ENCODE measurements at places on chromosomes 2 and 18.

GRCh38 chr2:103814016-103814415 is 1039.9 kb upstream of the POU3F3 start:
- DNase-seq: no peak

- DNase-seq: no peak
Observed at GRCh38 chr2:9793918-9794717, 49.2 kb upstream of the TAF1B start.

- no peak for DNase-seq
Observed at GRCh38 chr18:78085241-78086185, 835.9 kb downstream of the GALR1 start.

DNA sequence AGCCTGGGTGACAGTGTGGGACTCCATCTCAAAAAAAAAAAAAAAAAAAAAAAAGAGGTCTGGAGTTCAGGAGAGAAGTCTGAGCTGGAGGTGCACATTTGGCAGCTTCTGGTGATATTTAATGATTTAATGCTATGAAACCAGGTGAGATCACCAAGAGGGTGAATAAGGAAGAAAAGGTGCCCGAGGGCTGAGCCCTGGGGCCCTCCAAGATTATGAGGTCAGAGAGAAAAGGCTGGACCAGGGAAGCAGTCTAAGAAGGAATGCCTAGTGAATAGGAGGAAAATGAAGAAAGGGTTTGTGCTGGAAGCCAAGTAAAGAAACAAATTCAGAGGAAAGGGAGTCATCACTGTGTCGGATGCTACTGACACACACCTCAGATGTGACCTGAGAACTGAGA is 88.0 kb upstream of the PELI1 start:
- DNase-seq: no peak

- DNase-seq: no peak
Observed at GRCh38 chr2:234335661-234336228, 161.1 kb downstream of the ARL4C start.

DNA sequence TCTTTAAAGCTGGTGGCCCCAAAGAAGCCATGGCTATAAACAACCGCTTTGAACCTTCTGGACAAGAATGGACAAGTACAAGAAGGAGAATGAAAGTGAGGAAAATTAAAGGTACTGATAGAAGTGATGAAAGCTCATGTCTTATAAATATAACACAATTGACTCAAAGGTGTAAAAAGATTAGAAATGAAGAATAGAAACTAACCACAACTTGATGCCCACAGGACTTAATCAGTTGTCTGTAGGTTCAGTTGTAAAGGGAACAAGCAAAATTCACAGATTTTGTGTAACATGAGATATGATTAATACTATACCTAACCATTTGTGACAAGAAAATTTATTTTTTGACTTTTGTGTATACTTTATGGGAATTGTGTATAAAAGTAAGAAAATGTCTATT is 135.7 kb downstream of the NUP35 start:
- peak; percentile 8 for DNase-seq

- DNase-seq: no peak
Observed at GRCh38 chr18:41569867-41570266, 385.2 kb upstream of the PIK3C3 start.

DNA sequence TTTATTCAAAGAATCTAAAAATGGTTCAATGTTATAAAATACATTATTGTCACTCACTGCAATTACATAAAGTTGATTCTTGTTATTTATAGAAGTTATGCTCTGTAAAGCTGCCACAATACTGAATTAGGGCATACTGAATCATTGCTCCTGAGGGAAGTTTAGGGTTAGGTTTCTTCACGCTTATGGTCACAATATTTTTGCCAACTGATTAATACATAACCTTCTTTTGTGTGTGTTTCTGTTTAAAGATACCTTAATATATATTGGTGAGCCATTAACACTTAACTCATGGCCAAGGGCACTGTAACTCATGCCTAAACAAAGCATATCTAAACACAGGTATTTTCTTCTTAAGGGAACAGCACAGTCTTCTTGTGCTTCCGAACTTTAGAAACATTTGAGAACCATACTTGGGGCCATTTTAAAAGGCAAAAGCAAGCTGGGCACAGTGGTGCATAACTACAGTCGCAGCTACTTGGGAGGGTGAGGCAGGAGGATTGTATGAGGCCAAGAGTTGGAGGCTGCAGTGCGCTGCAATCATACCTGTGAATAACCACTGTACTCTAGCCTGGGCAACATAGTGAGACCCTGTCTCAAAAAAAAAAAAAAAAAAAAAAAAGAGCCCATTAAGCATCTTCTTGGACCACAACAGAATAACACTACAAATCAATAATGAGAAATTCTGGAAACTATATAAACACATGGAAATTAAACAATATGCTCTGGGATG is 15.6 kb downstream of the DARS1 start:
- no peak for DNase-seq

GRCh38 chr2:203661279-203661908 is 45.0 kb upstream of the CD28 start:
- no peak for DNase-seq

GRCh38 chr2:235766278-235766677 is 272.4 kb downstream of the AGAP1 start:
- no peak for DNase-seq

GRCh38 chr2:85750587-85751575 is 2.9 kb upstream of the ATOH8 start:
- DNase-seq: no peak

DNA sequence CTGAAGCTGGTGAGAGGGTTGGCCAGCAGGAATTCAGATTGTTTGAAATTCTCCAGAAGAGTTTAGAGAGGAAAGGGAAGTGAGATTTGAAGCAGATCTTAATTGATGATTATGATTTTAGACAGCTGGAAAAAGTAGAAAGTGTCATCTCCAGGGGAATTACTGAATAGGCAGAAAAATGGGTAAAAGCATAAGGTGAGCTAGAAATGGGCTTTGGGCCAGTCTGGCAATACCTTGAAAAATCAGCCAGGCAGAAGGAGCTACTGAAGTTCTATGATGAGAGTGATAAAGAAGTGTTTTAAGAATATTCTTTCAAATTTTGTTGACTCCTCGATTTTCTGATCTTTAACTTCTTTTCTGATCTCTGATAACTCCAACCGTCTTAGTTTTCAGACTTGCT is 172.9 kb upstream of the CCDC150 start:
- no peak for DNase-seq

DNA sequence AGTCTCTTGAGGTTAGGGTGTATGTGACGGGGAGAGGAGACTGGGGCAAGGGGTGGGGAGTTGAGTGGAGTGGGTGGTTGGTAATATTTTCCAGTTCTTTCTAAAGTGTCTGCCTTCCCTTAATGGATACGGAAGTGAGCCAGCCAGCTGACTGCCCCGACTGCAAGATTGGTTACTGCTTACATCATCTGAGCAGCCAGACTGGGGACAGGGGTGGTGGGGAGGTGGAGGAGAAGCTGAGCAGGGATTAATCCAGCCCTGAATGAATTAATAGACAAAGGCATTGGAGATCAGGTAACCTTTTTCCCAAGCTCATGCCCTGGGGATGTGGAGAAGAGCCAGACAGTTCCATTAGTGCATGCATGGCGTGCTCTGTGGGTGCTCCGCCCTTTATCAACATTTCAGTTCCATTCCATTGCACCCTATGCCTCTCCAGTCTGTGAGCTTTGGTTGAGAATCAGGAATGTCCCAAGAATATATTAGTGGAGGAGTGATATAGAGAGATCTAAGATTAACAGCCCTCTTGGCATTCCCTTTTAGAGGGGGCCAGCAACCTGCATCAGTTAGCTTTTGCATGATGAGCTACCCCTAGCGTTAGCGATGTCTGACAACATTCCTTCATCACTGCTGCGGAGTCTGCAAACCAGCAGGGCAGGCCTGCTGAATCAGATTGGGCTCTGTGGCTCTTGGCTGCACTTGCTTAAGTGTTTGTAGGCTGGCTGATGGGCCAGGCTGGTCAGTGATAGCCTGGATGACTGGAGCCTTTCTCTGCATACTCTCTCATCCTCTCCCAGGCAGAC is 67.4 kb downstream of the TNP1 start:
- no peak for DNase-seq

DNA sequence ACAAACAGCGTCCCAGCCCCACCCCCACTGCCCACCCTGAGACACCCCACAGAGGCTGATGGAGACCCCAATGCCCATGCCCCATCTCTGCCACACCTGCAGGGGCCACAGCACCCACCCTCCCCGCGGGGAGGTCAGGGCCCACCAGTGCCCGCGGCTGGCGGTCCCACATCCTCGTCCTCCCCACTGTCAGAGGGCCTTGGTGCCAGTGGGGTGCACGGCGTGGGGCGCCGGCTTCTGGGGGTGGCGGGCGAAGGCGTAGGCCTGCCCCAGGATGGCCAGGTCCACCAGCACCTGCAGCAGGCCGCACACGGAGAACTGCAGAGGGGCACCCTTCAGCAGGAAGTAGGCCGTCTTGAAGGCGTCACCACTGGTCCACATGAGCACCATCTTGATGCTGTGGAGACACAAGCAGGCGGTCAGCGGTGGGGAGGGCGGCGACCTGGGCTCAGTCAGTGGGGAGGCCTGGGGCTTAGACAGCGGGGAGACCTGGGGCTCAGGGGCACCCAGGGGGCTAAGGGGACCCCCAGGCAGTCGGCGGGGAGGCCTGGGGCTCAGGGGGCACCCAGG is 47.6 kb downstream of the SLC66A2 start:
- DNase-seq: no peak

DNA sequence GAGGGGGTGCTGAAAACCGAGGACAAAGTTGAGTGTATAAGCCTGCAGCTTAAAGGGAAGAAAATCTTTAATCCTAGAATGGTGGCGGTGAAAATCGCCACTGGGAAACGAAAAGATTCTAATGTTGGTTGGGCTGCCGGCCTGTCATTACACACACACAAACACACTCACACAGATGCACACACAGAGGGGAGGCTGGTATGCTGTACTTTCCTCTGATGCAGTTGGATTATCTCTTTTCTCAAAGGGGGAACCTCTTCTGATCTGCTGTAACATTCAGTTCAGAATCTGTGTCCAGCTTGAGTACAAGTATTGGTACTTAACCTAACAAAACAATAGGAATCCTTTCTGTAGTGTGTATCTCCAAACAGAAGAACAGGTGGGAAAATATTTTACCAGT is 39.0 kb downstream of the ANXA4 start:
- no peak for DNase-seq

DNA sequence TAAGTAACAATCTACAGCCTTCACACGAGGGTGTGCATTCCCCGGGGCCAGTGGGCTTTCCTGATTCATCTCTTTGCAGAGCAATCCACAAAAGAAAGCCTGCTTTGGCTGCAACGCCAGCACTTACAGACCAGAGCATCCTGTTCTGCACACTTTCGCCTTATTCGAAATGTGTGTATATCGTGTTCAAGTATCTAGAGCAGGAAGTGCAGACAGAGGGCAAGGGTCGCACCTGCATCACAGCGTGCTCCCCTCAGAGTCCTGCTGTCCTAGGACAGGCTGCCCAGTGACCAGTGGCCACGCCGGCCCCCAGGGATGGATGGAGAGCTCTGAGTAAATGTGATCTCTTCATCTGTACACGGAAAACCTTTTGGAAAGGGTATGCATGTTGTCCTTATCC is 264.3 kb downstream of the ZNF516 start:
- no peak for DNase-seq

- DNase-seq: no peak
Observed at GRCh38 chr2:184481865-184482264, 116.5 kb upstream of the ZNF804A start.
